ENCODE measurements at places on chromosomes 2 and 18. TPM values are rescaled to one million over a fixed set of nuclear protein-coding genes. Genes with fewer than 3 reads are reported as not detected.

MAP3K19 gene
- total RNA-seq = not detected

DNA sequence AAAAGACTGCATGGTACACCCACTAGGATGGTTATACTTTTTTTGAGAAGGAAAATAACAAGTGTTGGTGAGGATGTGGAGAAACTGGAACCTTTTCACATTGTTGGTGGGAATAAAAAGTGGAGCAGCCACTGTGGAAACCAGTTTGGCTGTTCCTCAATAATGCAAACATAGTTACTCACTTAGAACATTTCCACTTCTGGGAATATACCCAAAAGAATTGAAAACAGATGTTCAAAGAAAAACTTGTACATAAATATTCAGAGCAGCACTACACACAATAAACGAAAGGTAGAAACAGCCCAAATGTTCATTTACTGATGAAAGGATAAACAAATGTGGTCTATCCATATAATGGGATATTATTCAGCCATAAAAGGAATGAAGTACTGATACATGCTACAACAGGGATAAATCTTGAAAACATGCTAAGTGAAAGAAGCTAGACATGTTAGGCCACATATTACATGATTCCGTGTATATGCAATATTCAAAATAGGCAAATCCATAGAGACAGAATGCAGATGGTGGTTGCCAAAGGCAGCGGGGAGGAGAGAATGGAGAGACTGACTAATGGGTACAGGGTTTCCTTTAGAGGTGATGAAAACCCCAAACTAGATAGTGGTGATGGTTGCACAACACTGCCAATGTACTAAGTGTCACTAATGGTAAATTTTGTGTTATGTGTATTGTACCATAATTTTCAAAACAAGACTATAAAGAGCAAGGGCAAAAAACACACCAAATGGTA is 20.9 kb upstream of the LMAN1 start:
- no peak for ATAC-seq

DNA sequence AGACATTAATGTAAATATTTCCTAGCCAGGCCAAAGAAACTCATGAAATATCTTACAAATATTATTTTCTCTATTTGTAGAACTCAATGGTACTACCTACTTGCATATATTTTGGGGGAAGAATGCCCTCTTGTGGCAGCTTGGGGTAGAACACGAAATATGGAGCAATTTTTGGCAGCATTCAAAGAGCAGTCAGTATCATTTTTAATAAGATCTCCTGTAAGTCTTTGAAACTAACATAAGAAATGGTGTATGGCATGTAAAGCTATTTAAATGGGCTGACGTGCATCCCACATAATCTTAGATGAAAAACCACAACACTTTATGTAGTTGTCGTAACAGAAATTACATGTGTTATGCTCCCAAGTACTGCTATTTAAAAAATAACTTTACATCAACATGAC is 62.3 kb upstream of the CCDC195 start:
- peak; percentile 47 for ATAC-seq

- ATAC-seq = no peak
Observed at GRCh38 chr2:70558195-70558808, 4.7 kb upstream of the TGFA start.

DNA sequence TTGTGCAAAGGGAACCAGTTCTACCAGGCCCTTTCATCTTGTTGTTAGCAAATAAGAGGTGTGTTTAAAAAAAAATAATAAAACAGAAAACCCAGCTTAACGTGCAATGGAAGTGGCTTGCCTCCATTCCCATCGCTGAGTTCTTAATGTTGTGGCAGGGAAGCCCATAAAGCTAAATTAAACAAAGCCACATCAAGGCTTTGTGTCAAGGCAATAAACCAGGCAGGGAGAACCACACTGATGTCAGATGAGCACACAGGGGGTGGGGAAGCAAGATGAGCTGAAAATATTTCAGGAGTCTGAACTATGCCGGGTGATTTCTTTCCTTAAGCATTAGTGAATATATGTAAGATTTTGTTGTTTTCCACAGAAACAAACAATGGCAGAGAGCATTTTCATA is 73.5 kb downstream of the PHLPP1 start:
- ATAC-seq = no peak
